ENCODE measurements at places on chromosomes 7 and 10. TPM values are rescaled to one million over a fixed set of nuclear protein-coding genes. Genes with fewer than 3 reads are reported as not detected.

- peaks cover 5% of the 10 kb centered on the region for H3K4me1 ChIP-seq
- H3K36me3 ChIP-seq = no peaks in the 10 kb centered on the region
- H3K27me3 ChIP-seq = peaks cover 2% of the 10 kb centered on the region
- DNase-seq = no peak
- H3K4me3 ChIP-seq = no peak overlapping the region
- H3K27ac ChIP-seq = no peak overlapping the region
These were observed 10.8 kb upstream of the IFRD1 start for GRCh38 chr7:112439476-112439875.

OPN4 gene
- not detected for total RNA-seq

GRCh38 chr7:1853431-1853985, 183.4 kb downstream of the ELFN1 start:
- no peak overlapping the region for H3K27ac ChIP-seq
- no peak overlapping the region for H3K4me3 ChIP-seq
- H3K36me3 ChIP-seq = no peaks in the 10 kb centered on the region
- H3K27me3 ChIP-seq = no peaks in the 10 kb centered on the region

DNA sequence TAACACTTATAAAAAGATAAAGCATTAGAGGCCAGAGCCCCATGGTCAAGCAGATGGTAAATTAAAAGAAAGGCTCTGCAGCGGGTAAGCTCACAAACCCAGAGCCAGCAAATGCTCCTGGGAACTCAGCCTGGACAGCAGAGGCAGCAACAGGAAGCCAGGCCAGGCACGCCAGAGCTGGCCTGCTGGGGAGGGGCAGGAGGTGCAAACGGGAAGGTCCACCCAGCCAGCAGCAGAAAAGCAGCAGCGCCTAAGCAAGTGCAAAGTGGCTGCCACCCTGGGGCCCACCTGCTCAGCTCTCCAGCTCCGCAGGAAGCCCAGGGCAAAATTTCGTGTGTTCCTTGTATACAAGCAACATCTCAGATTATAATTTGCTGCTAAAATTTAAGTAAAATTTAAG, 82.7 kb upstream of the GPR22 start:
- H3K27ac ChIP-seq = no peak overlapping the region
- H3K4me1 ChIP-seq = no peaks in the 10 kb centered on the region
- H3K36me3 ChIP-seq = no peaks in the 10 kb centered on the region
- H3K27me3 ChIP-seq = no peaks in the 10 kb centered on the region

DNA sequence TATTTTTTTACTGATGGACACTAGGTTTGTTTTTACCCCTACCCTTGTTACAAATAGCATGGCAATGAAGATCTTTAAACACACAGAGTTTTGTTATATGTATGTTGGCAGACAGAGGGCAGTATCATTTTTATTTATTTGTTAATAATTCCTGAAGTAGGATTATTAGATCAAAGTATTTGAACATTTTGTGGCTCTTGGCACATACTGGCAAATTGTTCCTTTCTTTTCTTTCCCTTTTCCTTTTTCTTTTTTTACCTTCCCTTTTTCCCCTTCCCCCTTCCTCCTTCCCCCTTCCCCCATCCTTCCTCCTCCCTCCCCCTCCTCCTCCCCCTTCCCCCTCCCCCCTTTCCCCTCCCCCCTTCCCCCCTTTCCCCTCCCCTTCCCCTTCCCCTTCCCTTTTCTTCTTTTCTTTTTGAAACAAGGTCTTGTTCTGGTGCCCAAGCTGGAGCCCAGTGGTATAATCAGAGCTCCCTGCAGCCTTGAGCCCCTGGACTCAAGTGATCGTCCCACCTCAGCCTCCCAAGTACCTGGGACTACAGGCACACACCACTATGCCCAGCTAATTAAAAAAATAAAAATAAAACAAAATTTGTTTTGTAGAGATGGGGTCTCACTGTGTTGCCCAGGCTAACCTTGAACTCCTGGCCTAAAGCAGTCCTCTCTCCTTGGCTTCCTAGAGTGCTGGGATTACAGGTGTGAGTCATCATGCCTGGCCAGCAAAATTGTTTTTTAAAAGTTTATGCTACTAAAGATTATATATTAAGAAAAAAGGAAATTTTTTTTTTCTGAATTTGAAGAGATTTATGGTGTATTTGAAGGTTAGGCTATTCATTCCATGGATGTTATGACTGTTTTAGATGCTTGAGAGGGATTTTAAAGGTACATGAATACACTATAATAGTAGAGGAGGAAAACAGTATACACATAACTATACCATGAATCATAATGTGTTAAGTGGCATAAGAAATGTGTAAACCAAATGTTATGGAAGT, 39.3 kb downstream of the SEPTIN7 start:
- H3K4me3 ChIP-seq = no peak overlapping the region
- peaks cover 15% of the 10 kb centered on the region for H3K4me1 ChIP-seq
- no peak overlapping the region for H3K27ac ChIP-seq
- no peaks in the 10 kb centered on the region for H3K27me3 ChIP-seq

- H3K27me3 ChIP-seq = no peaks in the 10 kb centered on the region
- peaks cover 44% of the 10 kb centered on the region for H3K4me1 ChIP-seq
- H3K36me3 ChIP-seq = peaks cover 4% of the 10 kb centered on the region
- H3K4me3 ChIP-seq = peak overlapping the region; percentile 20
These were observed 11.0 kb upstream of the TRIM8 start for GRCh38 chr10:102633287-102633686.

Measured in activated T-helper 1 cell treated with anti-CD3 and anti-CD28 coated beads, Interleukin-12 subunit alpha, Interleukin-12 subunit beta, Interleukin-2, Interleukin-4 antibody, amounts not matched to agents 30 ng/mL and 10 ng/mL and 1 ng/mL, durations not matched to agents 14 hours and 24 hours and 36 hours (primary cell).